ENCODE measurements at places on chromosomes 11 and 22.

DNA sequence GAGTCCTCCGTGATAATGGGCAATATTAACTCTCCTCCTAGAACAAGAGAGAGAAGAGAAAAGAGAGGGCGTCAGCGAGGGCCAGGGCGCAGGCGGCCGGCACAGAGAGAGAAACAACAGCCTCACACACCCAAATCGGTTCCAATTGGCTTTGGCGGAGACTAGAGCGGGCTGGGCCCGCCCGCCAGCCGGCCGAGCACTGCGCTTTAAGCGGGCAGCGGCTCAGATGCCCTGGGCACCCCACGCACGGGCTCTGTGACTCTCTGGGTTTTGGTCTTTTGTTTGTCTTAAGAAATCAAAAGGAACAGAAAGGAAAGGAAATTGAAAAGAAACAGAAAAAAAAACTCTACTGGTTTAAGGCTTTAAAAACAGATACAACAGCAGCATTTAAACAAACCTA, 17.0 kb downstream of the SLC22A12 start:
- no peak for DNase-seq

GRCh38 chr22:18971321-18971751, 35.2 kb upstream of the PRODH start:
- no peak for DNase-seq

DNA sequence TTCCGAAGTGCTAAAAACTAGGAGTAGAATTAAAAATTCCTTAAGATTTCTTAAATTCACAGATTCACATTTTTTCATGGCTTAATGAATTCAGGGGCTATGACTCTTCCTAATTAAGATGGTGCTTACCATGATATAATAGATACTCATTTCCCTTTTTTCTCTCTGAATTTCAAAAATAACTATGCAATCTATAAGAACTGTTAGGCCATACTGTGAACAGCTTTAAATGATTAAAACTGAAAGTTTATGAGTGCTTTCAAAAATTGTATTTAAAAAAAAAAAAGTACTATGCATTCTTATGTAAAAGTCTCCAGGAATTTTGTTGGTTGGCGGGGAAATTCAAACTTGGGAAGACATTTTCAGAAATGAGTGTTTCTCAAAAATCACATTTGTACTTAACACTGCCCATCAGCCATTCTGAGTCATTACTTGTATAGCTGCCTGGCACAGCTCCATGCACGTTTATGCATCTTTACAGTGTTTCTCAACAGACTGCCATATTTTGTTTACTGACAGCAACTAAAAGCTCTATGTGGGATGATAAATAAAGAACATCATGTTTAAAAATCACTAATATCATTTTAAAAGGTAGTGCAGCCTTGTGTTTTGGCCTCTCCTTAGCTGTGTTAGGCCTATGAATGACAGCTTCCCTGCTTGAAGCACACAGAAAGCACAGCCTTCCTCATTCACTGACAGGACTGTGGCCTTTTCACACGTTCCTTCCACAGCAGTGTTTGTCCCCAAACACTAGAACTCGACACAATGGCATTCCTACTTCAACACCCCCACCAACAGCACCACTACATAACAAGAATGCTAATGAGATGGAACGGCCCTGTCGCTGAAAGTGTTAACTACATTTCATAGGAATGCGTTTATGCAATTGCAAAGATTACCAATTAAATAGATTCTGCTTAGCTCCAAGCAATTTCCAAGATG, 131.4 kb downstream of the DCDC1 start:
- no peak for DNase-seq

- DNase-seq: no peak
Observed at GRCh38 chr11:9821008-9821752, 157.3 kb downstream of the SWAP70 start.

GRCh38 chr22:45321827-45322226, 12.1 kb downstream of the FAM118A start:
- no peak for DNase-seq

- DNase-seq: no peak
Observed at GRCh38 chr11:11313902-11314692, 39.0 kb downstream of the CSNK2A3 start.

DNA sequence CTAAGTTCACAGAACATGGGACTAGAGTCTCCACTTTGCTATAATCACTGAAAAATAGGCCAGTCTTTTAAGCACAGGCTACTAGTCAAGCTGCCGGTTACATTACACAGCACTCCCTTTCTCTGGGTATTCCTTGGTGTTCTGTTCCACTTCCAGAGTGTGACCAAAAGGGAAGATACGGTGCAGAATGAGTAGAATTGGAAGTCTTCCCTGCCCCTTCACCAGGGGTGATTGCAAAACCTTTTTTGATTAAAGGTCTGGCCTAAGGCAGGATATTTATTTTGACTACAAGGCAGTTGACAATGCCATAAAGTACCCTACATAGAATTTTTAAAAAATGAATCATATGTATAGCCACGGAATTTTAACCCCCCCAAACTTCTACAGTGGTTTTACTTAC, 59.6 kb upstream of the ADORA2A start:
- no peak for DNase-seq

DNA sequence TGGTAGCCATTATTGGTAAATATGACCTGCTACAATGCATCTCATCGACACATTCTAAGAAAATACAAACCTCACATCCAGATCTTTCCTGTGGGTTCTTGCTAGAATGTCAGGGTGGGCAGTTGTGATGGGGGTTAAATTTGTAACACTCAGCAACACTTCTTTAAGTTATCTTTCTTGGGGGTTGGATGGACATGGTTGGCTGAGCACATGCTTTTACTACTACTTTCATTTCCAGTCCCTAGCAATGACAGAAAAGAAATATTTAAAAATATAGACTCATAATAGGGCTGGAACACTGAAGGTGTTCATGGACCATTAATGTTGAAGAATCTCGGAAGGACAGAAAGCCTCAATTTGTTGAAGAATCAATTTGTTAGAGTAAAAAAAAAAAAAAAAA, 57.6 kb downstream of the APOL3 start:
- DNase-seq: no peak

- DNase-seq: no peak
Observed at GRCh38 chr11:107413352-107413751, 44.3 kb downstream of the CWF19L2 start.

- DNase-seq: no peak
Observed at GRCh38 chr22:28464127-28464526, 215.5 kb downstream of the TTC28 start.

DNA sequence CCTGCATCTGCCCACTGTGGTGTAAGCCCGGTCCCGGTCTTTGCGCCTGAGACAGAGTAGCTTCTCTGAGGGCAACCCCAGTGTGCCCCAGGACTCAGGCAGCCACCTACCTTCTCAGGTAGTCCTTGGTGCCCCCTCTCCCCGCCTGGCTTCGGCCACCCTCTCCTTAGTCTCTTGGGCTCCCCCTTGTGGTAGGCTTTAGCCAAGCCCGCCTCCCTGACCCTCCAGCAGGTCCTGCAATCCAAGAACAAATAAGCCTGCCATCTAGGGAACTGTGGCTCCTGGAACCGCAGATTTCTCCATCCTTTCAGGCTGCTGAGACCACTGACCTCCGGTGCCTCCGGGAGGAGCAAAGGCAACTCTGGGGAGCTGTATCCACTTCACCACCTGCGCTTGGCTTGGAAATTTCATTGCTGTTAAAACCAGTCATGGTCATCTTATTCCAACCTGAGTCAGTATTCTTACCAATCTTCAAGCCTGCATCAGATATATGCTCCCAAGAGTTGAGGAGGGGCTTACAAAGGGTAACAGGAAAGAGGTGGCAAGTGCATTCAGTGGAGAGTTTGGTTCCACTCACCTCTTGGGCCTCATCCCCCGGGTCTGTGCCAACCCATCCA, 52.8 kb upstream of the TENM4 start:
- DNase-seq: peak; percentile 12

GRCh38 chr11:91986218-91986617, 238.4 kb upstream of the FAT3 start:
- no peak for DNase-seq

GRCh38 chr22:49349181-49349835, 478.4 kb downstream of the BRD1 start:
- DNase-seq: no peak

DNA sequence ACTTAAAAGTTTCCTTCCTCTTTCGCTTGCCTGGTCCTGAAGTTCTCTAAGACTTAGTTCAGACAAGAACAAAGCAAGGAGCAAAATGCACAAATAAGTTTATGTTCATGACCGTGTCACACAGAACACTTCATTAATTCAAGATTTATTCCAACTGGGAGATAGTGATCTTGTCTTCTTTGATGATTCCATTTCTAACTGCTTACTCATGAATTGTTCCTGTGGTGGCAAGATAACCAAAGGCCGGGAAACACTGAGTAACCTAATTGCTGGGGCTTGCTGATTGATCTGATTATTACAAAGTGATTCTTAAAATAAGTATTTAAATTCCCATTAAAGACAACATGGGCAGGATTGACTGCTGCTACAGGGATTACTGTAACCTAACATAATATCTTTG, 1462.9 kb upstream of the RAG2 start:
- no peak for DNase-seq

- no peak for DNase-seq
Observed at GRCh38 chr22:40426594-40427333, 56.4 kb downstream of the SGSM3 start.

- no peak for DNase-seq
Observed at GRCh38 chr22:44621401-44622146, 80.4 kb upstream of the PRR5 start.

DNA sequence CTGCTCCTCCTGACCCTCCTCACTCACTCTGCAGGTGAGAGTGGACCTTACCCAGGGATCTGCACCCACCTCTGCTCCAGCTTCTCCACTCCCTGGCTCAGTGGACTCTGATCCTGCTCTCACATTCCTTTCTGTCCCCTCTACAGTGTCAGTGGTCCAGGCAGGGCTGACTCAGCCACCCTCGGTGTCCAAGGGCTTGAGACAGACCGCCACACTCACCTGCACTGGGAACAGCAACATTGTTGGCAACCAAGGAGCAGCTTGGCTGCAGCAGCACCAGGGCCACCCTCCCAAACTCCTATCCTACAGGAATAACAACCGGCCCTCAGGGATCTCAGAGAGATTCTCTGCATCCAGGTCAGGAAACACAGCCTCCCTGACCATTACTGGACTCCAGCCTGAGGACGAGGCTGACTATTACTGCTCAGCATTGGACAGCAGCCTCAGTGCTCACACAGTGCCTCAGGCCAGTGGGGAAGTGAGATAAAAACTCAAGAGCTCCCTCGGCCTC, 29.7 kb upstream of the VPREB1 start:
- no peak for DNase-seq

DNA sequence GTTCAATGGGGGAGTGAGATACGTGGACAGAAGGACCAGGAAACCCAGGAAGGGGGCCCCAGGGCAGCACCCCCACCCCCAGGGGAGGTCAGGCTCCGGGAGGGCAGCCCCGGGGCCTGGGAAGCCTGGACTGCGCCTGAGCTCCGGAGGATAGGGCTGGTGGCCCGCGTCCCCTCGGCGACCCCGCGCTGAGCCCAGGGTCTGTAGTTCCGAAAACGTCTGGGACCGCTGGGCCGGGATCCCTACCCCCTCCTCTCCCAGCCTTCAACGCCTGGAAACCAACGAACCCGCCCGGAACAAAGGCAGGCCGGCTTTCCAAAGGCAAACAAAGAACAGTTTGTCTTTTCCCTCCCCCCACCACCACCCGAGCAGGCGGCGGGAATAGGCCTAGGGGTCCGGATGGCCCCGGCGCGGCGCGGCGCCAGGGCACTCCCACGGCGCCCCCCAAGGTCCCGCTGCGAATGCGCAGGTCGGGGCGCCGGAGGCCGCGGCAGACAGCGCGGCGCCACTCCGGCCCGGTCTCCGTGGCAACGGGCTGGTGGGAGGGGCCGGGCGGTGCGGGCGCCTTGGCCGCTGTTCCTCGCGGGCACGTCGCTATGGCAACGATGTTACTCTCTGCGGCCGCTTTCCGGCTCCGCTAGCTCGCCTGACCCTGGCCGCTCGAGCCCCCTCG, 58.5 kb downstream of the IGLL1 start:
- DNase-seq: peak; percentile 75

DNA sequence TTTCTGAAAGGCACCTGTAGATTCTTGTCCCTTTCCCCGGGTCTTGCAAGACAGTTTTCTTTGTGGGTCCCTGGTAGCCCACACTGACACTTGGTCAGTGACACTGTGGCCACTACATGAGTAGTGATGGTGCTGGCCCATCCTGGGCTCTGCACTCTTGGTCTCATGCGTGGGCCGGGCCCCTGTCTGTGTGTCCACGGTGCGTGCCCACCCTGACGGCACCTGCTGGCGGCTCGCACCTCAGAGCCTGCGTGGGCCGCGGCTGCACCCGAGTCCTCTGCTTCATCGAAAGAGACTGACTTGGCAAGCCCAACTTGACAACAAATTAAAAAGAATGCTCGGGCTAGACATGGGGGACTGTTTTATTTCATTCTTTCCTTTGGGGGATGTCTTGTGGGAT, 37.5 kb downstream of the ADAMTS15 start:
- no peak for DNase-seq

- peak; percentile 16 for DNase-seq
Observed at GRCh38 chr22:20087319-20088262, 7.5 kb downstream of the DGCR8 start.

GRCh38 chr11:72189455-72190250, 2.3 kb upstream of the FOLR1 start:
- DNase-seq: no peak

GRCh38 chr11:8717876-8718753, 35.5 kb downstream of the RPL27A start:
- DNase-seq: no peak

- no peak for DNase-seq
Observed at GRCh38 chr11:47724041-47724729, 9.0 kb upstream of the AGBL2 start.

DNA sequence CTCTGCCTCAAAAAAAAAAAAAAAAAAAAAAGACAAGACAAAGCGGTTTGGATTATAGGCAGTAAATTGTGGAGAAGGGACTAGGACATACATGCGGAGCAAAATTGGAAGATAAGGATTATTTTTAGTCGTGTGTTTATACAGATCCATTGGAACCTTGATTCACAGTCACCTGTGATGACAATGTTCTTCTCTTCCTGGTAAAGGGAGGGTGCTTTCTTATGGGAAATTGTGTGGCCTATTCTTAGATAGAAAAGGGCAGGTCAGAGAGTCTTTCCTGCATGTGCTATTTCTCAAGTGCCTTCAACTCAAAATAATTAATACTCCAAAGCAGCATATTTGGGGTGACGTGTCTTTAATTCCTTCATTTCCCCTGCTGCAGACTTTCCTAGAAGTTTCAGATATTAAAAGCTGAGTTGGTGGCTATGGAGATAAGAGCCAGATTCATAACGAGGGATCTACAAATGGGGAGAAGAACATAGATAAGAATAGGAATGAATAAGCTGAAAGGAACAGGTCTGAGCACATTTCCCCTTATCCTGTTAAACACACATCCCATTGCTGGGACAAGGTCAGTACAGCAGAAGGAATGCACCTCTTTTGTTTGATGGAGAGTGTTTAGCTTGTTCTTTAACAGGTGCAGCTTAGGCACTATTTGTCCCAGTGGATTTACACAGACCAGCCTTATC, 22.5 kb downstream of the GSTT2B start:
- no peak for DNase-seq

- DNase-seq: no peak
Observed at GRCh38 chr11:97687111-97687510, 1297.3 kb downstream of the JRKL start.

DNA sequence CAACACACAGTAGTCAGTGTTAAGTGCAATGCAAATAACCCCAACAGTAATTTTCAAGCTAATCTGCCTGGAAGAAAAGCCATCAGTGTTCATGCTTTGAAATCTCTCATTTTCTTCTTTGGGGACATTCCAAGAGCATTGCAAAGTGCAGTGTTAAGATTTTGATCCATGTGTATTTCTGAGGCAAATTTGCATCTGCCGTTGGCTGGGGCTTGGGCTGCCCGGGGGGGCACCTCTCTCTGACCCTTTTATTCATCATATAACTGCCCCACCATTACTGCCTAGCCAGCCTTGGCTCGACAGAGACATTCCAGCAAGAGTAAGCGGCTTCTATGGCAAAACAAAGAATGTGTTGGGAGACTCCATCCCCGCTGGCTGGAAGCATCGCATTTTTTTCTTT, 483.5 kb downstream of the BRD1 start:
- DNase-seq: no peak

Data from CD4-positive, alpha-beta T cell treated with Interleukin-17A for 1 hour (primary cell).